ENCODE measurements at places on chromosomes 5 and 9.
A peak's percentile ranks its signal among the peaks of the same experiment; 100 is the strongest.

- peak; percentile 63 for DNase-seq
Measured at GRCh38 chr9:113274474-113275156, 757 bp downstream of the CDC26 start.

GRCh38 chr9:98823666-98824334 is 16.3 kb downstream of the GALNT12 start:
- DNase-seq = no peak

- no peak for DNase-seq
Measured at GRCh38 chr5:27403243-27403882, 365.0 kb upstream of the CDH9 start.

GRCh38 chr5:158051036-158051435 is 192.1 kb upstream of the CLINT1 start:
- no peak for DNase-seq

- DNase-seq = peak; percentile 84
Measured at GRCh38 chr5:132410451-132411303, 41.2 kb downstream of the SLC22A5 start.

DNA sequence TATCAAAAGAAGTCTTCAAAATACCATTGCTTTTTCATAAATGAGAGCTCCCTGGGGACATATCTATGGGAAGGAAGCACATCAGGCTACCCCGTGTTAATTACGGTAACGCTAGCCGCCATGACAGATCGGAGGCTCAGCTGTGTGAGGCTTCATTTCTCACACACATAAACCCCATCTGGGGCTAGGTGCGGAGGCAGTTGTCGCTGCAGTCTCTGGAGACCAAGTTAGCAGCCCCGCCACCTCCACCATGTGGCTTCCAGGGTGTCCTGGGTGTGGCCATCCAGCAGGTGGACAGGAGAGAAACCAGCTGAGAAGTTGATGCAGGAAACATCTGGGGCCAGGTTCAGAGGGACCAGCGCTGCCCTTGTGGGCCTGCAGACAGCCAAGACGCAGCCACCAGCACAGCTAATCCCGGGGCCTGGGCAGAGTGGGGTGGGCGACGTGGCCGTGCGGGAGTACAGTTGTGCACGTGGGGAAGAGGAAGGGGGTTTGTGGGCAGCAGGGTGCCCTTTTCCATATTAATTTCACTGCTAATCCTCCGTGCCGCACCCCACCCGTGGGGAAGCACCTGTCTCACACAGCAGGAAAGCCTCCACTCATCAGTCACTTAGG is 426.5 kb downstream of the IRX1 start:
- DNase-seq = no peak

DNA sequence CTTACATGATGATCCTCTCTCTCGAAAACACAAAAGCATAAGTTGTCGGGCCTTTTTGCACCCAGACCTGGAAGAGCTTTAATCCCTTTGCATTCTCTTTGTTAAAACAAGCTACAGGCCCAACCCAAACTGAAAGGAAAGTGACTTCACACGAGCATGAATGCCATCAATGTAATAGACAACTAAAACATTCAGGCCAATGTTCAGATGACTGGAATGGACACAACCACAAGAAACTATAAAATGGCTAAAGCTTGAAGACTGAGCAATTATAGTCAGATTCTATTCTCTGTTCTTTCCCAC is 45.5 kb downstream of the RFX3 start:
- DNase-seq = no peak

DNA sequence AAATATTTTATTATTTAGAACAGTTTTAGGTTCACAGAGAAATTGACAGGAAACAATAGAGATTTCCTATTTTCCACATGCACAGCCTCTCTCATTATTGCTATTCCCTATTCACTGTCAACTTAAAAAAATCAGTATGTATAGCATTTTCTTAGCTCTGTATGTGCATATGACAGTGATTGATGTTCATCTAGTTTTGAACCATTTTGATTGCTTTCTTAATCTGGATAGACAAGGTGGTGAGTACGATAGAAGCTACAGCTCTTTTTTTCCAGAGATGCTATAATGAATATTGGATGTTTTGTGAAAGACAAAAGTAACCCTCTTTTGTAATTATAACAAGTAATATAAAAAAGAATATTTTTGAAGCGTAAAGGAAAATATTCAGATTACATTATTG is 201.2 kb upstream of the ARRDC3 start:
- DNase-seq = no peak

GRCh38 chr5:64462391-64462790 is 43.4 kb upstream of the RGS7BP start:
- DNase-seq = no peak

DNA sequence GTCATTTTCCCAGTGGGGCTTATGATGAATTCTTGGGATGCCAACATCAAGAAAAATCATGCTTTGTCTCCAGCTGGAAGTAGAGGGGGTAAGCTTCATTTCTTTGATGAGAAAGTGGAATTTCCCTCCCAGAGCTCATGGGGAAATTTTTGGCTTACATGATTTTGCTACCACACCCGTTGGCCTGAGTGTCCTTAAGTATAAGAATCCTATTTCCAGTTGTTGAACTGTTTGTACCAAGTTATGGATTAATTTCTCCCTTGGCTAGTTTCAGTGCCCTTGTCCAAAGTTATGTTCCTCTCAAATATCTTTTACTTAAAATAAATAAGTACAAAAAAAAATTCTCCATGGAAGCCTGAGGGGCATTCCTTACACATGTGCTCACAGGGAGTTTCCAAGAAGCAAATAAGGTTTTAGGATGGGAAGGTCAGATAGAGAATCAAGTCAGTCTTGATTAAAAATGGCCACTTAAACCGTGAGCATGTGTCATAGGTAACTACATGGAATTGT is 82.3 kb downstream of the PTCD2 start:
- DNase-seq = no peak

GRCh38 chr9:136014147-136014923 is 53.2 kb upstream of the UBAC1 start:
- no peak for DNase-seq

GRCh38 chr9:38059233-38059936 is 9.6 kb downstream of the SHB start:
- DNase-seq = no peak

GRCh38 chr9:88889386-88889785 is 101.9 kb upstream of the S1PR3 start:
- no peak for DNase-seq

DNA sequence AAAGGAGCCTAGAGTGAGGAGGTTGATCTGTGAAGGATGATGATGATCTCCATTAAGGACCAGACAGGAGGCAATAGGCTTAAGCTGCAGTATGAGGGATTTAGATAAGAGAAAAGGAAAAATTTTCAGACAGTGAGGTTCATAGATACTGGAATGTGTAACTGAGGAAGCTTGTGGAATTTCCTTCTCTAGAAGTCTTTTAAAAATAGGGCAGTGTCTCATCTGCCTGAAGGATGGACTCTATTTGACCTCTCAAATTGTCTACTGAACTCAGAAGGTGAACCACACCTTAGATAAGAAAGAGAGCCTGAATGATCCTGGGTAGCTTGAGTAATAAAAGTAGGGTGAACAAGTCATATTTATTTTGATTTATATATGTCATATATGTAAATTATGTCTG is 148.2 kb upstream of the CDKN2B start:
- DNase-seq = no peak

- DNase-seq = no peak
Measured at GRCh38 chr5:53368966-53369605, 111.3 kb upstream of the FST start.

DNA sequence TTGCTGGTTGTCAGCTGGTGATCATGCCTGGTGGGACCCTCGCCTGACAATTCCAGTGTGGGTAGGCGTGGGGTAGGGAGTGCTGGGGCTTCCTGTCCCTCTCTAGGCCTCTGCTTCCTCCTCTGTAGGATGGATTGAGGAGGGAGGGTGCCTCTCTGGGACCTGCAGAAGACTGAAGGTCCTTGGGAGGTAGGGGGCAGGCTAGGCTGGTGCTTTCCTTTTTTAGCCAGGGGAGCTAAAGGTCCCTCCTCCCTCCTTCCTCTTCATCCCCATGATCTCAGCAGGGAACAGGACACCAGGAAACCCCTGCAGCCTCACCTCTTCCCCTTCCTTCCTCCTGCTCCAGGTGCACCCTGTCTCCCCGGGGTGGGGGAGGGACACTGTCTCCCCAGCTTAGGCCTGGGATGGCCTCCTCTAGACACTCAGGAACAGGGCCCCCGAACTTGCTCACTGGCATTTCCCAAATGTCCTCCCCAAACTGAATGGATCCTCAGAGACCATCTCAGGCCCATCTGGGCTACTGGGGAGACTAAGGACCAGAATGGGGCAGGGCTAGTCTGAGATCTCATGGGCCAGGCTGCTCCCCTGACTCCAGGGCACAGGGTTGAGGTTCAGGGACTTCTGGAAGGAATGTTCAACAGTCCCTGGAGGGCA is 8.4 kb downstream of the SH2D3C start:
- DNase-seq = no peak

DNA sequence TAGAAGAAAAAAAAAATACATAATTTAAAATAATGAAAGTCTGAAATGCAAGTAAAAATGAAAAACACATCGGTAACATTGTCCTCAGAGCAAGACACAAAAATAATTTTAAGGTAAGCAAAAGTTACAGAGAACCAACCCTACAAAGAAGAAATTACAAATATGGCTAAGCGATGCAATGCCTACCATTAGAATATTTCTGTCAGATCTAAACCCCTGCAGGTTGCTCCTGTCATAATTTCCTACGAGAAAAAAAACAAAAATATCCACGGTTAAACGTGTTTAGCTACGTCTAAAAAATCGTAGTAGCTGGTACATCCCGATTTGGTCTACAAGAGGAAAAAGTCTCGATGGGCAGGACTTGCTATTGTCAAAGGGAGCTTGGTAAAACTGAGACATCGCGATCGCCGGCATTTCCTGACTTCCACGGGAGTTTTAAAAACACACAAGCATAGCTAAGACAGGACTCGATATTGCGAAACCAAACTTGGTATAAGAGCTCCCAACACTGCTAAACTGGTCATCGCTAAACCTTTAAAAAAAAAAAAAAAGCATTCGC is 1.1 kb upstream of the ANXA2R start:
- DNase-seq = no peak

DNA sequence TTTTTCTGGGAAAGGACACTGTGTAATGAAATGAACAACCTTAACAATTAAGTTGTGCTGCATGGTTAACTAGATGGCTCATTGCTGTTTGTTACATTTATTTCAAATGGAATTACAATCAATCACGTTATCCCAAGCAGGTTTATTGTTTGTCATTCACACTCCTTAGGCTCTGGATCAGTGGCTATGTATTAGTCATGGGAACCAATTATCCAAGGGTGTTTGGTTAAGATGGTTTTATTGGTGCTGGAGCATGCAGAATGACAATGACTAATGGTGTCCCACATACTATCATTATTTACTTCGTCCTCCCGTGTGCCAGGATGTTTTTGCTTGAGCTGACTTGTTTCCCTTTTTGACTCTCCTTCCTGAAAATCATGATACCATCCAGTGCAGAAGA is 10.6 kb upstream of the TRPC7 start:
- no peak for DNase-seq

GRCh38 chr5:172044631-172045314 is 38.3 kb upstream of the FBXW11 start:
- no peak for DNase-seq

DNA sequence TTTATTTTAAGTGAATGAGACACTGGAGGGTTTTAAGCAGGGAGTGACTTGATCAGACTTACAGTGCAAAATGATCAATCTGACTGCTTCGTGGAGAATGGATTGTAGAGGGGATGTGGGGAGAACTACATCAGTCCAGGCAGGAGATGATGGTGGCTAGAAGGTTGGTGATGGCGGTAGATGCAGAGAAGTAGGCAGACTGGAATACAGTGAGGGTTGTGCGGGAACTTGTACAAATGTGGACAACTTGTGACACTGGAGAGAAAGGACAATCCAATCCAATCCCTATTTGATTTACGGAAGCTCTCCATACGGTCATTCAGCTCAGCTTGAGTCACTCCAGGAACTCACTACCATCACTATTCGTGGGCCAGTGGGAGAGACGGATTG is 593 bp downstream of the TIGD6 start:
- DNase-seq = no peak

GRCh38 chr5:154385236-154385512 is 60.6 kb upstream of the SAP30L start:
- DNase-seq = no peak

DNA sequence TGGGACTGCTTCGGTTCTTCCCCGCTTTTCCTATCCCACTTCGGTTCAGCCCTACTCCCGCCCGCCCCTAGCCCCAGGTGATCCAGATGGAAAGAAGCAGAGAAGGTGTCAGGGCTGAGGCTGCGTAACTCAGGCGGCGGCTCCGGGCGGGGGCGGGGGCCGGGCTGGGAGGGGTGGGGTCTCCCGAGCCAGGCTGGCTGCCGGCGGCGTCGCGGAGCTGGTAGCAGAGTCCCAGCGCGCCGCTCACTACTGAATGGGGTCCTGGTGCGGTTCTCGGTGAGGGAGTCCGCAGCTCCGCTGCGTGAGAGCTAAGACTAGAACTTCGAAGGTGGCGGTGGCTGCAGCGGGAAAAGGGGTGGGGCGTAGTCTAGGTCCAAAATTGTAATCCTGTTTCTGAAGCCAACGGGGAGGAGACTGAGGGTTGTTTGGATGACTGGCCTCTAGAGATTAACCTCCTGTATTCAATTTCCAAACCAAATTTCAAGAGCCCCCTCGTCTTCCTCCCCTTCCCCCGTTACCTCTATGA is 1.4 kb downstream of the PRR16 start:
- DNase-seq = no peak

DNA sequence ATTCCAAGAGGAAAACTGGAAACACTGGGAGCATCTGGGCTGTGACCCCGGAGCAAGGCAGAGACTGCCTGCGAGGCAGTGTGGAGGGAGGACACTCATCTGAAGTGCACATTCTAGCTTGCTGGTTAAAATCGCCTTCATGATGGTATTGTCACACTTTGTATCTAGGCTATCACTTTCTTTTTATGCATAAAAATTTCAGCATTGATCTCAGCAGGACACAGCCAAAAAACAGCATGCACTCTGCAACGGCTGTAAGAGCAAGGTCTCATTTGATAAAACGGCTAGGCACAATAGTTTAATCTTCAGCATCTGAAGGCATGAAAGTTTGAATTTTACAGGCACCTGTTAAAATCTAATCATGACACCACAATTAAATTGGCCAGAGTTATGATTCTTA is 110.8 kb upstream of the IRX1 start:
- no peak for DNase-seq

- no peak for DNase-seq
Measured at GRCh38 chr5:131416729-131417128, 152.9 kb downstream of the CDC42SE2 start.

GRCh38 chr5:137128012-137128411 is 371.1 kb downstream of the SPOCK1 start:
- DNase-seq = no peak

GRCh38 chr5:154221371-154221896 is 30.9 kb downstream of the GALNT10 start:
- peak; percentile 36 for DNase-seq

- no peak for DNase-seq
Measured at GRCh38 chr5:28275931-28276330, 1237.5 kb upstream of the CDH9 start.
